ENCODE measurements at places on chromosomes 5 and 9. TPM values are rescaled to one million over a fixed set of nuclear protein-coding genes. Genes with fewer than 3 reads are reported as not detected.

DNA sequence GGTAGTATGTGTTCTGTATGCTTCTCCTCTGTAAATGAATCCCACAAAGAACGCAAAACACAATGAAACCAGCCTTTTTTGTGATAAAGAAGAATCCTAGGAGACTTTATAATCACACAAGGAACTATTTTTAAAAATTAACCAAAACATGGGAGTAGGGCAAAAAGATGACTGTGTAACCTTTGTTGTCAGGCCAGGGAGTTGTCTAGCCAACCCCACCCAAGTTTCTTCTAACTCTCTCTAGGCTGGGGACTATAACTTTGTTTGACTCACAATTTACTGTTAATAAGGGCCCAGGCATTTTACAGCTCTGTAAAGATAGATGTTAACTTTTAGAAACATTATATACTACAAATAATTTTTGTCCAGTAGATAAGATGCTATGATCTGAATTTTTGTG, 176.1 kb downstream of the ADAMTS12 start:
- DNase-seq: no peak

DNA sequence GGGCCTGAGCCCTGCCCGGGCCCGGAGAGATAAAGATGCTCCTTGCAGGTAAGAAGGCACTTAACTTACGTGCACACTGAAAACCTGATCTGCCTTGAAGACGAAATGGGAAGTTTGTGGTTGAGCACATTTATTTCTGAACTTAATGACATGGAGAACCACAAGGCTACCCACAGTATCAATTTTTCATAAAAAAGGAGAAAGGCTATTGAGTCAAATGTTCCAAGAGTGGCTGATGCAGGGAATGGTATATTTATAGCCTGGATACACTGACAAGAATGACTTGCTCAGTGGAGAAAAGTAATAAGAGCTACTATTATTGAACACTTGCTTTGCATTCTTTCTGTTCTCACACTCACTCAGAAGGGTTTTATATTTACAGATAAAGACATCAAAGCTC, 419.3 kb downstream of the ACTL7B start:
- no peak for DNase-seq

GRCh38 chr5:159765760-159766517, 150.3 kb upstream of the ADRA1B start:
- no peak for DNase-seq

NUTM2G gene
- 2.6 TPM for total RNA-seq

COQ4 gene
- 65.0 TPM for total RNA-seq

LSM11 gene
- 9.5 TPM for total RNA-seq

- DNase-seq: no peak
Observed at GRCh38 chr5:169013846-169014245, 287.1 kb downstream of the SLIT3 start.

- DNase-seq: no peak
Observed at GRCh38 chr9:5389109-5389732, 48.5 kb downstream of the PLGRKT start.

PCDHGA2 gene
- total RNA-seq: 19.4 TPM

BRINP1 gene
- total RNA-seq: 1.2 TPM

DNA sequence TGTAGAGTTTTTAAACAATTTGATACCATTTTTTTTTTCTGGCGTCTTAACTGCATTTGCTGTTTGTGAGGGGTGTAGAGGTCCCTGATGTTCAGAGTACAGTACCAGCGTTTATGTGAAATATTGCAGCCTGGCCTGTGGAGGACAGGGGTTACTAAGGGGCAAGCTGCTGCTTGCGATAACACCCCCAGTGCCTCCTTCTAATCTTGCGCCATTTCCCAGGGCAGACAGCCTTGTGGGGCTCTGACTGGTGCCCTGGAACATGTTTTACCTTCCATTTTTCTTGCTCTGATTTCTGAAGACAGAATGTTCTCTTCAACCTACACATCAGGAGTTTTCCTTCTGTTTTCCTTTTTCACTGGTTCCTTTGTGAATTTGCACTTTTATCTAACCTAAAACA, 142.9 kb downstream of the DOCK8 start:
- peak; percentile 45 for DNase-seq
